ENCODE measurements at places on chromosomes 6 and 20.

DNA sequence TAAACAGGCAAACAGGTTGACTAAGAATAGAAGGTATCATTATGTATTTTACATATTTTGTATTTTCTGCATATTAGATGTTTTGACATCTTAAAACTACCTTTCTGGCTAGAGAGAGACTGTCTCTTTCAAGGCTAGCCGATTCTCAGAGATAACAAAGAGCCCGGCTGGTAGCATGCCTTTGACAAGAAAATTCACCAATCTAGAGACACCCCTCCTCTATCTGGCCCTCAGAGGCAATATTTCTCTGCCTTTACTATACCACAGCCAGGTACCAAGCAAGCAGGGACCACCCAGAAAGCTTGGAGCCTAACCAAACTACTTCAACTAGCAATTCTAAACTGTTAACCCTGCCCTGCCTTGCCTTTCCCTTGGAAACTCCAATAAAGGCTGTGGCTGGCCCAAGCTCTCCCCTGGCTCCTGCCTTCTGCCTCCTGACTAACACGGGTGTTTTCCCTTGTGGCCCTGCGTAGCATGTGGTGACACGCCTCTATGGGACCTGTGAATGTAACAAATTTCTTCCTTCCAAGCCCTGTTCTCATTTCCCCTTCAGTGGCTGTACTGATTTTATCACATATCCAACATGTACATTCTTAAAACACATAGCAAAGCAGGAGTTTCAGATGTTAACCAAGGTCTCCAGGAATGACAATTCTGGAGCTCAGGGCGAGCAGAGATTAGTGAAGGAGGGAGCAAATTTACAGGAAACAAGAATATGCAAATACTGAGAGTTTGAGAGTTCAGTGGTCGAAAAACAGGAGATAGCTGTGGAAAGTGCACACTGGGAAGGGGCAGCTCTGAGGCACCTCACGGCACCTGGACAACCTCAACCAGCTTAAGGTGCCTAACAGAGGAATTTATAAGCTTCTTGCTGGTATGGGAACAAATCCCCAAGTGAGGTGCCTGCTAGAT is 120.8 kb downstream of the BACH2 start:
- DNase-seq: peak; percentile 79

DNA sequence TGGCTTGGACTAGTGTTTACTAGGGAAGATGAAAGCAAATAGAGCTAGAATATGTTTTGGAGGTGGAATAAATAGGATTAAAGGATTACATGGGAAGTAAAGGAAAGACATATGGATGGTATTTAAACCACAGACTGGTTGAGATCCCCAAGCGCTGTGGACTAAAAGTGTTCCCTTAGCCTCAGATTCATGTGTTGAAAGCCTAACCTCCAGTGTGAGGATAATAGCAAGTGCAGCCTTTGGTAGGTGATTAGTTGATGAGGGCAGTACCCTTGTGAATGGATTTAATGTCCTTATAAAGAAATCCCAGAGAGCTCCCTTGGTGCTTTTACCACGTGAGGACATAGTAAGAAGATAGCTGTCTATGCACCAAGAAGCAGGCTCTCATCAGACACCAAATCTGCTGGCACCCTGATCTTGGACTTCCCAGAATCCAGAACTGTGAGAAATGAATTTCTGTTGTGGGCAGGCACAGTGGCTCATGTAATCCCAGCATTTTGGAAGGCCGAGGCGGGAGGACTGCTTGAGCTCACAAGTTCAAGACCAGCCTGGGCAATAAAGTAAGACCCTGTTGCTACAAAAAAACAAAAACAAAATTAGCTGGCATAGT is 57.3 kb upstream of the MCM9 start:
- no peak for DNase-seq

GRCh38 chr6:97497713-97498331 is 214.8 kb upstream of the MMS22L start:
- DNase-seq: peak; percentile 69

DNA sequence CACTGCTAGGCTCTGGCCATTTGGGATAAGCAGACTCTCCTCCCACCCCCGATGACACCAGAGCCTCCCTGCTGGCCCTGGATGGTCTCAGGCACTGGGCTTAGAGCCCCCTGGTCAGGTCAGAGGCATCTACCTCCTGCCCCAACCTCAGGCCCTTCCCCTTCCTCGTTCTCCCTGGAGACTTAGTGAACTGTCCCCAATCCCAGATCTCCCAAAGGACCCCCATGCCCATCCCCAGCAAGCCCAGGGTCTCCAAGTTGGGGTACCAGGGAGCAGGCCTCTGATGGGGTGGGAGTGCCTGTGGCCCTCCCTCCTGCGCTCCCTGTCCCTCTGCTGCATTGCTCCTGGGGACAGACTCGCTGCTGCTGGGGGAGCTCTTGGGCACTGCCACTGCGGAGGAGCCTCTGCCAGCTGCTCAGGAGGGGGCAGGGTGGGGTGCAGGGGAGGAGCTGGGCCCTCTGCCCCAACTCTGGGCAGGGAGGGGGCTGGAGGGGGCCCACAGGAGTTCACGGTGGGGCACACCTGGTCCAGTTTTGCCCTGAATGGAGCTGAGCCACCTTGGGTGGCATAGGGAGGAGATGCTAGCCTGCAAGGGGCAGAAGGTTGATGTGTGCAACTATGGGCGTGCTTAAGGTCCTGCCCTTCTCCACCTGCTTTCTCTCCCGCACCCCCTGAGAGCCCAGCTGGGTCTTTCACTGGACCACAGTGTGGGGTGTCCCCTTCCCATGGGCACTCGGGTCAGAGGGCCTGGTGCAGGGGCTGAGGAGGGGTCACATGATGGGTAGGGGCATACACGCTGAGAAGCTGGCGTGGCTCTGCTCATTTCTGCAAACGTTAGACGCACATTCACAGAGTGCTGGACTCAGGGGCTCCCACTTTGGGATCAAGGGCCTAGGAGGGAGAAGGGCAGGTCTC is 40.4 kb downstream of the SPDEF start:
- DNase-seq: no peak

DNA sequence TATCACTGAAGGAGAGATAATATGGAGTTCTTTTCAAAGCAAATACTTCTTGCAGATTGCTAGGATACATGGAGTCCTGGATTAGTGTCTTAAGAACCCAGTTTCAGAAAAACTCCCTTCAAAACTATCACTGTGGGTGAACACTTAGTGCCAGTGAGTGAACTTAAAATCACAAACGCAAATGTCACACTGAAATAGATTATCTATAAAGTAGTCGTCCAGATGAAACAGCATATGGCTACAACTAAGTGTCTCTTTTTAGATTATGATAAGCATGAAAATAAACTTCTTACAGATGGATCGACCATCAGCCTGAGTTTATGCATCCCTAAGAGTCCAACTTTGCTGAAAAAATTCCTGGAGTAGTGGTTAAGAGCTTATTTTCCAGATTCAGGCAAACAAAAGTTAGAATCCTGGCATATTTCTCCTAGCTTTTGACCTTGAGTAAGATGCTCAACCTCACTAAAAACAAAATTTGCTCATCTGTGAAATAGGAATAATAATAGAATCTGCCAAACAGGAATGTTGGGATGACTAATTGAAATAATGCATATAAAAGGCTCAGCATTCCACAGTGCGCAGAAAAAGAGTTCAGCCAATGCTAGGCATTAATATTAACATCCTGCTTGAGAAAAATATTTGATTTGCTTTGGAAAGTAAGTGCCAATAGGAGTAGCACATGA is 70.4 kb downstream of the DOK5 start:
- DNase-seq: no peak

DNA sequence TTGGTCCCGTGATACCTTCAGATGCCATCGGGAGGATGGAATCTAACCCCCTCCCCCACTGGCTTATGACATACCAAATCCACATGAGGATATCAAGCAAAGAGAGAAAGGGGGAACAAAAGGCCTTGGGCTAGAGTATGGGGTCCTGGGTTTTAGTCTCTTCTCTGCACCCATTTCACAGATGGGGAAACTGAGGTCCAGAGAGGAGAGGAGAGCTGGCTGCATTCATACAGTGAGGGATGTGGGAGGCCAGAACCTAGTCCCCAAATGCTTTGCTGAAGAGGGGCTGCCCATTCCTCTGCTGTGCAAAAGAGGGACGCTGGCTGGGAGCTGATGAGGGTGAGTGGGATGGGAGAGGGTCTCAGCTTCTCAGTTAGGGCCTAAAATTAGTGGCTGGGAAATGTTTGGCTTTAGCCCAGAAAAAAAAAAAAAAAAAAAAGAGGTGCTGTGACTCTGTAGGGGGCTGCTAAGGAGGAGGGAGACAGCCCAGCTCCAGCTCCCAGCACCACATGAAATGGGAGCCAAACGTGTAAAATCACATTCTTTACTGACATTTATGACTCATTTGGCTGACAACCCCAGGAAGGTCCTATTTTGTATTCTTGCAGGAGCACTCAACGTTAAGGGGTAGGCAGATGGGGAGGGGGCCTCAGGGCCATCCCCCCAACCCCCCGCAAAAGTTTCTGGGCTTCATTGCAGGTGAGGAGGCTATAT is 11.9 kb downstream of the XKR7 start:
- no peak for DNase-seq

- DNase-seq: no peak
These were observed 6.0 kb downstream of the COL12A1 start for GRCh38 chr6:75199889-75200288.

- no peak for DNase-seq
These were observed 103.0 kb upstream of the MOCS1 start for GRCh38 chr6:40037271-40037670.

- no peak for DNase-seq
These were observed 19.2 kb downstream of the CAPN11 start for GRCh38 chr6:44177691-44178423.

- no peak for DNase-seq
These were observed 65.1 kb downstream of the CGA start for GRCh38 chr6:87029711-87030314.

- no peak for DNase-seq
These were observed 29.4 kb downstream of the PFDN4 start for GRCh38 chr20:54237116-54237943.

DNA sequence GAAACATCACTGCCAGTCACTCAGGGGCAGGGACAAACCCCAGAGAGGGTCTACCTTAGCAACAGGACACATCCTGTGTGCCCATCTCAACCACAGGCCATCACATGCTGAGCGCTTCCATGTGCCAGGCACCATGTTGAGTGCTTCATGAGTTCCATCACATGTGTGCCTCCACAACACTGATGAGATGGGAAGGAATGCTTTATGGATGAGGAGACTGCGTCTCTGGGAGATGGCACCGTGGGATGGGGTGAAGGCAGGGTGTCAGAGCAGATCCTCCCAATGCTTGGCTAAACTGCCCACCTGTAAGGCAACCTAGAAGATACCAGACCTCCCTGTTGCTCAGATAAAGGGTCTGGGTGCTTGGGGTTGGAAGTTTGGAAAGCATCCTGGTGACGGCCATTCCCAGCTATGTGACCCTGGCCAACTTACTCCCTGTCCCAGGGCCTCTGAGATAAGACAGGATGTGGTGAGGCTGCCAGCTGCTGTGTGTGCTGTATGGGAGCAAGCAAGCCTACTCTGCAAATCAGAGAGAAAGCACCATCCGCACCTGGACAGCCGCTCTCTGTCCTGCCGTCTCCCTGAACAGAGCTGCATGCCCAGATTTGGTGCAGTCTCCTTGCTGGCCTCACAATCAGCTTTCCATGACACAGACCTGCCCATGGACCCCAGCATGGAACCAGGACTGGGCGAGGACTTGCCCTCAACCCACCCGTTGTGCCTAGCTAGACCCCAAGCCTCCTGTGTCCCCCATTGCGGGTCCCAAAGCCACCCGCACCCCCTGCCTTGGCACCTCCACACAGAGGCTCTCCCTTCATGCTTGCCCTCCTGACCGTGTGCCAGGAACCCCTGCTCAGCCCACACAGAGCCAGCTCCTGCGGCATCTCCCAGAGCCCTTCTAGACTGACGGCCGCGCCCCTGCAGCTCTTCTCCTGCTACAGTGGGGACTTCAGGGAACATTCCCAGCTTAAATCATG is 143.7 kb downstream of the SYNDIG1 start:
- DNase-seq: no peak

DNA sequence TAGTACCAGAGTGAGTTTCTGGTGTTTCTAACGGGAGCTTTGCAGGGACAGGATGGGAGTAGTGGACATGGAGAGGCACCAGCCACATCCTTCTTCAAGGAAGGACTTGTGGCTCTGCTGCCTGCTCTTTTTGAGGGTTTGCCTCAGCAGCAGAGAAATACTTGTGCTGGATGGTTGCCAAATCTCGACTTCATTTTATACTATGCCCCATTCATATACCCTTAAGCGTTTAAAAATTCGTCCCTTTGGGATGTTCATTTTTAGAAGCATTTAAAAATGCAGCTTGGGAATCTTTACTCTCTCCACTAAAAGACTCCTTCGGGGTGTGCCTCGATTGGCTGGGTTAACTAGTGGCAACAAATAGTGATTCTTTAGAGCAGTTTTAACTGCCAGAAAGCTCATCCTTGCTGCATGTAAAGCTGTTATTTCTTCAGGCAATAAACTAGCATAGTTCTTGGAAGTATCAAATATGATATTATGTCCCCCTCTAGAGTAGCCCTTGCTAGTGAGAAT is 126.5 kb upstream of the B3GAT2 start:
- DNase-seq: no peak

- peak; percentile 81 for DNase-seq
These were observed 19.8 kb upstream of the MAP1LC3A start for GRCh38 chr20:34538671-34539123.

GRCh38 chr6:123733180-123733579 is 70.5 kb upstream of the NKAIN2 start:
- no peak for DNase-seq

DNA sequence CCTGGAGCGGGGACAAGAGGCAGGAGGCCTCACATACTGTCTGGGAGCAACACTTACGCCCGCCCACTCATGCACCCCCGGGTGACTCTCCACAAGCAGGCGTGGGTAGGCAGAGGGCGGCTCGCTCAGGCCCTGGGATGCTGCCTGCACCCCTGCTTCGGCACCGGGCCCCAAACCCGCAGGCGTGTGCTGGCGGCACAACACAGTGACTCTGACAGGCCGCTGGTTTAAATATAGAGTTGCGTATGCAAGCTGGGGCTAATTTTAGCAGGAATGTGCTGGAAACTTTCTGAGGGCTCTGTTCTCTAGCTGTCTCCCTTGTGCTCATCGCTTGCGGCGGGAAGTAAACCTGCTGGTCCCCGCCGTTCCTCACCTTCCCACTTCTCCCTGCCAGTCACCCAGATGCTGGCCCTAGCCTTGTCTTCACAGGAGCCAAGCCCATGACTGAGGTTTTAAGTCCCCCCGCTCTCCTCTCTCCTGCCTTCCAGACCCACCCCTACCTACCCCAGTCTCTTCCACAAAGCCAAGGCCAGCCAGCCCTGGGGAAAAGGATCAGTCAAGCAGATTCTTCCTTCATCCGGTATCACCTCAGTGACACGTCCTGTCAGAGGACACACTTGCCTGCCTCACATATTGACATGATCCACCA is 94.5 kb upstream of the FOXP4 start:
- no peak for DNase-seq

- DNase-seq: no peak
These were observed 90.0 kb upstream of the IFNGR1 start for GRCh38 chr6:137309078-137309762.

- DNase-seq: no peak
These were observed 27.7 kb downstream of the HIVEP1 start for GRCh38 chr6:12039540-12040459.

DNA sequence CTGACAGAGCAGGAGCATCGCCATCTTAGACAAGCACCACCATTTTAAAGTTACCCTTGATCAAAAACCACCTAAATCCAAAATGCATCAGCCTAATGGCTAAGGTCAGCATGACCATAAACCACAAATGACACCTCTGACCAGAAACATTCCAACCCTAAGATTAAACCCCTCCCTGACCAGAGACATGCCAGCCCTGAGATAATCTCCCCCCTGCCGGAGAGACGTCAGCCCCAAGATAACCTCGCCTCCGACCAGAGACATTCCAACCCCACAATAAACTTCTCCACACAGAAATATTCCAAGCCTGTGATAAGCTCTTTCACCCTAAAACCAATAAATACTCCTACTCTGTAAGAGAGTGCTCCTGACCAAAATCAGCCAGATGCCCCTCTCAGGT is 53.5 kb downstream of the PXDC1 start:
- no peak for DNase-seq
